Activated CD4-positive, alpha-beta T cell treated with anti-CD3 and anti-CD28 coated beads for 48 hours (primary cell): ENCODE measurements at places on chromosomes 13 and 19.

- no peak for DNase-seq
These were observed 126.1 kb upstream of the MCF2L start for GRCh38 chr13:112842931-112843391.

GRCh38 chr19:47187797-47188196, 43.2 kb downstream of the BBC3 start:
- DNase-seq: no peak

DNA sequence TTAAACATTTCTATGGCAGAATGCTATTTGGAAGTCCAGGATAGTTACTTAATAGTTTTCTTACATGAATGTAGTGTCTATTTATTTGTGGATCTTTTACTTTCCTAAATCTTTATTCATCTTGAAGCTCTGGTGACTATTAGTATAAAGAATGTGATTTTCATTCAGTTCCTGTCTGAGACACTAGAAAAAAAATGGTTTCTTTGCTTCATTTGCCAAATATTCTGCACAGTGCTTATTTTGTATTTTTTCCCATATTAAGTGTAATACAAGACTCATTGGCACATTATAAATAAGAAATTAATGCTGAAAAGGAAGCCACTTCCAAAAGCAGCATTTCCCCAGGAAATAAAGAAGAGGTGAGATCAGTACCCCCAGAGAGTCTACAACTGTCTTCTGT, 109.8 kb downstream of the POSTN start:
- DNase-seq: no peak

GRCh38 chr13:30791354-30792001, 56.1 kb downstream of the ALOX5AP start:
- no peak for DNase-seq

DNA sequence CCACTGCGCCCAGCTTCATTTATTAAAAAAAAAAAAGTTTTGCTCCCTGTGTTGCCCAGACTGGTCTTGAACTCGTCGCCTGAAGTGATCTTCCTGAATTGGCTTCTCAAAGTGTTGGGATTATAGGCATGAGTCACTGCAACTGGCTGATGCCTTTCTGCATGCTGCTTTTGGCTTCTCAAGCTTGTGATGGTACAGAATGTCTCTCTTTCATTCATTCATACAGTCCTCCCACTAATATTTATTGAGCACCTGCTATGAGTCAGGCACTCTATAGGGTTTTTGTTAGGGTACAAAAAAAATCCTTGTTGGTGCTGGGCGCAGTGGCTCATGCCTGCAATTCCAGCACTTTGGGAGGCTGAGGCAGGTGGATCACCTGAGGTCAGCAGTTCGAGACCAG, 9.0 kb downstream of the TSPAN16 start:
- DNase-seq: no peak

- DNase-seq: peak; percentile 81
These were observed 1.9 kb upstream of the ZNF580 start for GRCh38 chr19:55638864-55639359.
